ENCODE measurements at places on chromosomes 7 and 10.

GRCh38 chr7:76049295-76049694, 1.4 kb downstream of the MDH2 start:
- DNase-seq, result no peak

GRCh38 chr10:61294131-61294530, 159.1 kb downstream of the TMEM26 start:
- DNase-seq, result no peak

DNA sequence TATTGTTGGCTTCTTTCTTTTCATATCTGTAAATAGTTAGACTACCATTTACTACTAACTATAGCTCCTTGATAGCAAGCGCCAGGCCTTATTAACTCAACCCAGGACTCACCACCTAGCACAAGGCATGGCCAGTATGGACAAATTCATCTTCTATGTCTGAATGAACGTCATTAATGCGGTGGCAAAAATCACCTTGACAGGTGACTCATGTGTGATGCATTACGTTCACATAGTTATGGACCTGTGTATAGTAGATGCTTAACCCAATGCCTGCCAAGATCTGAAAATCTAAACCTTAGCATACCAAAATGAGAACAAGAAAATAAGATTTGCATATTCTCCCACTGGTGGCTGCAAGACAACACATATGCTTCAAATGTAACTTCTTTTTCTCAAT, 300.8 kb downstream of the PARD3 start:
- no peak for DNase-seq

GRCh38 chr10:46006219-46006618, 24.2 kb downstream of the NCOA4 start:
- no peak for DNase-seq

- no peak for DNase-seq
Observed at GRCh38 chr7:52209614-52210013, 825.8 kb upstream of the POM121L12 start.

DNA sequence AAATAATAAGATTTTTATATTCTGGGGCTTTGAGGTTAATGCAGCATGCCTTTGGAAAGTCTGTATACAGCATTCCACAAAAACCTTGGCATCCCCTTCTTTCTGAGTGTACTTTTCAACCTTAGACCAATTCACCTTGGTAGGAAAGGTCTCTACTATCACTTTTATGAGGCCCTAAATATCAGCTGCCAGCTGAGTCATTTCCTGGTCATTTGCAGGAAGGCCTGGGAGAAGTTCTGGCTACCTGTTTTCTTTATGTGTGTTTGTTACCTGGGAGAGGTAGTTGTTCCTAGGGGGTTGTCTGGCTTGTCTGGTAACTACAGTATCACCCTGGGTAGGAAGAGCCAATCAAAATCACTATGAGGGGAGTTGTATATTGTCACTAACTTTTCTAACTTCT, 4.1 kb downstream of the SPAM1 start:
- DNase-seq, result no peak

DNA sequence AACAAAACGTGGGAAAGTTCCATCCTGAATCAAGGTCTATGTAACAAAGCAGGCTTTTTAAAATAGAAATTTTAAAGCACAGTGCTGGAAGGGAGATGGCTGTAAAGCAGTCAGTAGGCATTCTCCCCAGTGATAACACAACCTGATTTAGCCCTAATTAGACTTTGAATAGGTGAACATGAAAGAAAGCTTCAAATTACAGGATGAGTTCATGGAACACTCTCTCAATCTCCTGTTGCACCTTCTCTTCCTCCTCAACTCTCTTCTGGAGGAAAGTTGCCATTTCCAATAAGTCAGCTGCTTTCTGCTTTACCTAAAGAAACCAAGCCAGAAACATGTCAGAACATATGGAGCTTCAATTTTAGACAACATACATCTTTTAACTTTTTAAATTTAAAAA, 20.1 kb downstream of the SFR1 start:
- no peak for DNase-seq

DNA sequence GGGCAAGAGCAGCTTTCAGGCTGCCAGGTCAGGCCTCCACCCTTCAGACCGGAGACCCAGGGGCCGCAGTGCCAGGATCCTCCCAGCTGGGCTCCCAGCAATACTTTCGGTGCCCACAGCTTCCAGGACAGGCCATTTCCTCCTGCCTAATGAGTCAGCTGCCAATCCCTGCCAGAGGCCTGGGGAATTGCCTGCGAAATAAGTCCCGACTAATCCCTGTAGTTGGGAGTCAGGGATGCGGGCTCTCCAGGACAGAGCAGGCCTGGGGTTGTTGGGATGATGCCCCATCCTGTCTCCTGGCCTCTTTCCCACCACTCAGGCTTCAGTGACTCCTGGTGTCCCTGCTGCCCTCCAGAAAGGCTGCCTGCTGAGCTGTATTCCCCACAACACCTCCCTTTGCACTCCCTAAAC, 143.5 kb upstream of the UNC5B start:
- no peak for DNase-seq

DNA sequence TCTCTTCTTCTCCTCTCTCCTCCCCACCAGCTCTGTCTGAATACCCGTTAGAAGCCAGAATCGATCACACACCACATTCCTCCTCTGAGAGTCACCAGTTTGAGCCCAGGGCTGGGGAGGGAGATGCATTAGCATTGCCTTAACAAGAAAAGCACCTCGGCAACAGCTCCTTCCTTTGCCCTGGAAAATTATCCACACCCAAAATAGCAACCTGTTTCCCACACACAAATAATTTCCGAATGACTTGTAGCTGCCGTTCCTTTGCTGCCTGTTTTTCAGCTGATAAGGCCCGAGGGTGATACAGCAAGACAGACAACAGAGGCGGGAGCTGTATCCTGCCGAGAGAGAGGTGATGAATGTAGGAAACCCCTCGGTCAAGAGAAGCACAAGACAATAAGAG, 91.3 kb downstream of the CPXM2 start:
- DNase-seq, result no peak

- DNase-seq, result no peak
Observed at GRCh38 chr7:5870311-5870710, 10.3 kb upstream of the OCM start.

DNA sequence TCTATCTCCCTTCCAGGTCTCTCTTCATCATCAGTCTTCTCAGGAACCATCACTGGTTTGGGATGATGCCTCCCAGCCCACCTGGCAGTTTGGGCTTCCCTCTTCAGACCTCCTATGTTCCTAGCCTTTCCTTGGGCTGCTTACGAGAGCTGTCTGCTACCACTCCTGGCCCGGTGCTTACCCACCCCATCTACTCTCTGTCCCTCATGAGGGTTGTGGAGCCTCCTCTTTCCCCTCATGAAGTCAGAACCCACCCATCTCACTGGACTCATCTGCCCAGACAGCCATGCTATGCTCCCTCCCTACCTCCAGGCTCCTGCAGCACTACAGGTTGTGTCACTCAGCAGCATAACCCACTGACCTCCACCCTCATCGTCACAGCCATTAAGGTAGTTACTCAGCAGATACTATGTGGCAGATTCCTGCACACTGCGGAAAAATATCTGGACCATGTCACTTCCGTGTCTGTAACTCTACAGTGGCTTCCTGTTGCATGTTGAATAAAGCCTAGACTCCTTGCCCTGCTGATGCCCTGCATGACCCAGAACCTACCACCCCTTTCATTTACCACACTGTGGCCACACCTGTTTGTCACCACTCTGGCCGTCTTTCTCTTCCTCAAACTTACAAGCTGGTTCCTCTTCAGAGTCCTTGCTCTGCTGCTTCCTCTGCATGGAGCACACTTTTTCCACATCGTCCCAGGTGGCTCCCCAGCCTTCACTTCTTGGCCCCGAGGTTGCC, 2.0 kb downstream of the DBNL start:
- DNase-seq, result no peak

- no peak for DNase-seq
Observed at GRCh38 chr10:14751921-14752320, 22.8 kb downstream of the FAM107B start.

DNA sequence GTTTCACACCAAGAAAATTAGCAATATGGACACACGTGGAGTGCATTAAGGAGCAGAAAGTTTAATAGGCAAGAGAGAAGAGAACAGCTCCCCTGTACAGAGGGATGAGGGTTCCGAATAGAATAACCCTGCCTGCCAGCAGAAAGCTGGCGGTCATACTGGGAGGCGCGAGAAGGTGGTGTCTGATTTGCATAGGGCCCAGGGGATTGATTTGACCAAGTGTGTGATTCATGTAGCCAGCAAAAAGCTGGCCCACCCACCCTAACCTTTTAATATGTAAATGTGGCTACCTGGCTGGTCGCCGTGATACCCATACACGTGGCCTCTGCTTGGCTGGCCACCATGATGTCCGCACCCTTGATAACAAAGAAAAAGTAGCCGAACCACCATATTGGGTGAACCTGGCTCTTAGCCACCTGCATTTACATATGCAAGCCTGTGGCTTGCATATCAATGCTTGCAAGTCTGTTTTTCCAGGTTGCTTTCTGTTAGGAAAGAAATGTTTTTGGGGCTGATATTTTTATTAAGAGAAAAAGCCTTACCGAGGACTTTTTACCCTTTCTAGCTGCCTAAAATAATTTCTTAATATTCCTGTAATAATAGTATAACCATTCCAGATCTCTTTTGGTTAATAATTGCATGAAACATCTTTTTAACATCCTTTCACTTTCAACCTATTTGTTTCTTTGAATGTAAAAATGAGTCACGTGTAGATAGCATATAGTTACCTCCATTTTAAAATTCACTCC, 20.5 kb upstream of the VWDE start:
- no peak for DNase-seq

DNA sequence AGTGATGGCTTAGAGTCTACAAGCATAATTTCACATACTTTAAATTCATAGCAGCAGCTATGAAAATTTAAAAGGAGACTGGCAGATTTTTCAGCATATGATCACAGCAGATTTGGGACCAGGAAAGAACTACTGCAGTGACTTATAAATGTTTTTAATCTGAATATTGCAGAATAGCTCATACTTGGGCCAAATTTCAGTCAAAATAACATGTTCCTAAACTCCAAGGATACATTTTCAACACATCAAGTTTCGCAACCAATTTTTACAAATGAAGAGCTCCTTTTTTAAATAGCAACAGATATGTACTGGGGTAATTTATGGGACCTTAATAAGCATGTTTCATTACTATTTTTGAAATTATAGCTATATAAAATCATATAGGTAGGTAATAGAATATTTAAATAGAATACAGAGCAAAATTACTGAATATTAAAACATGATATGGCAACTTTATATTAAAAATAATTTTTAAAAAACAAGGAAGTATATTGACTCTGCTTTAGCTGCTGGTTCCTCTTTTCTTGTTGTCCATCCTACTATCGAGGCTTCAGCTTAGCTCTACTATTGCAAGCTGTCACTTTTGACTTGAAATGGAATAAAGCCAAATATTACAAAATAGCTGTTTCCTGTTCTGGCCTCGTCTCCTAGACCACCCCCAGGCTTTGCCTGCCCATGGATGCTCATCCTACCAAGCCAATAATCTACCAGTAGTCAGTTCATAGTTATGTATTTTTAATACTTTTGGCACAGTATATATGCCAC, 123.1 kb downstream of the NRBF2 start:
- DNase-seq, result no peak

DNA sequence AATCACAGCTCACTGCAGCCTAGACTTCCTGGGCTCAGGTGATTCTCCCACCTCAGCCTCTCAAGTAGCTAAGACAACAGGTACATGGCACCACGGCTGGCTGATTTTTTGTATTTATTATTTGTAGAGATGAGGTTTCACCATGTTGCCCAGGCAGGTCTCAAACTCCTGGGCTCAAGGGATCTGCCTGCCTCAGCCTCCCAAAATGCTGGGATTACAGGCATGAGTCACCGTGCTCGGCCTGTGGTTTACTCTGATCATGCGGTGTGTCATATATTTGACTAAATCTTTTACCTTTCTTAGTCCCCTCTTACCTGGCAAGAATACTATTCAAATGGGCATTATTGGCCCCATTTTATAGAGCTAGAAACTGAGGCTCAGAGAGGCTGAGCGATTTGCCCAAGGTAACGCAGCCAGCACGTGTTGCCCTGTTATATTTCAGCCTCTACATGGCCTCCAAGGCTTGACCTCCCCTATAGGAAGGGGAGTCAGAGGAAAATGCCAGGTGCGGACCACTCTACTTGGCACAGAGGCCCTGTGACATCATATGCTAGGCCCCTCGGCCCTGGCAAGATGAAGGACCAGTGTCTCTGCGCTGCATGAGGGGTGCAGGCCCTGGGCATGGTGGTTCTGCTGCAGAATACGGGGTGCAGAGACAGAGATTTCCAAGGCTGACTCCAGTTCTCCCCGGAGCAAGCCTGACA, 8.2 kb downstream of the ZCCHC24 start:
- no peak for DNase-seq

GRCh38 chr7:22854158-22855048, 31.8 kb upstream of the TOMM7 start:
- peak; percentile 79 for DNase-seq

Data from activated CD4-positive, alpha-beta T cell treated with anti-CD3 and anti-CD28 coated beads, Interleukin-2, amount 50 U/mL, for 24 hours (primary cell).